ENCODE measurements at places on chromosomes 13 and 19.

DNA sequence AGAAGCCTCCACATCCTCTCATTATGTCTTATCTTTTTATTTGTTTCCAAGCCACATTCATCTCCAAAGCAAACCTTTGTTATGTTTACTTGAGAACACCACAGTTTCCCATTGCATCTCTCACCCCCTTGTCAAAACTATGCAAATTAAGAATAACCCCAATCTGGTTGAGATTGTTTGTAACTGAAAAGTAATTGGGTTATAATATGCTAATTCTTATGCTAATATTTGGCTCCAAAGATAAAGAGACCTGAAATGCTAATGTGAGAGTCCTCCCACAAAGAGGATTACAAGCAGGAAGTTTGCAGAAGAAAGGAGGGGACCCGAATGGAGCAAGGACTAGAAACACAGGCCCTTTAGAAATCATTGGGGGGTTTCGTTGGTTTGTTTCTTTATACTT is 92.9 kb upstream of the UBL3 start:
- DNase-seq = no peak

DNA sequence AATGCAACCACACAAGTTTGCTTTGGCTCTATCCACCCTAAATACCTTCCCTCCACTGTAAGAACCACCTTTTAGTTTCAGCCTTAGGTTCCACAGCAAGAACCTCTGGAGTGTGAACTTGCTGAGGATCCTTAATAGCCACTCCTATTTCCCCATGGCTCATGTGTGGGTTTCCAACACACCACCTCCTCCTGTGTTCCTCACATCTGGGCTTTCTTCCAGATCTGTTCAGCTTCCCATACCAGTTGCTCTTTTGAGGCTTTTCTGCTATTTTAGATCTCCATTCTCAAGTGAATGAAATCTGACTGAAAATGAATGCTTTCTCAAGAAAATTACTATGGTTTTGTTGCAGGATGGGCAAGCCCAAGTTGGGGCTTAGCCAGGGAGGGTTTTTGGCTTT is 104.8 kb upstream of the MIR17HG start:
- DNase-seq = no peak

- DNase-seq = no peak
These were observed 81.2 kb downstream of the TBC1D4 start for GRCh38 chr13:75400775-75401174.

DNA sequence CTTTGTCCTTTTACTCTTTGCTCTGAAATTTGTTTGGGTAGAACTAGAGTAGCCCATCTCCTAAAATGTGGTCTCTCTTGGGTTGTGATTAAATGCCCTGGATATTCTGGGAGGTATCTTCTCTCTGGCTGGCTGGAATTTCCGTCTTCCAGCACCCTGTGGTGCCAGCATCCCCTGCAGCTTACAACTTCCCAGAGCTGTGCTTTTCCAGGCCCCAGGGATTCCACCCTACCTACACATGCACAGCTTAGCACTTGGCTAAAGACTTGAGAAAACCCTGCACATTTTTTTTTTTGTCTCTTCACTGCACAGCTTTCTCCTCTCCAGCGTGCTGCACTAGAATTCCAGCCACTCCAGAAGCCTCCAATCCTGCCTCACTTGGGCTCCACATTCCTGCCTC is 334.7 kb downstream of the IRS2 start:
- no peak for DNase-seq

GRCh38 chr19:39104186-39104596 is 20.0 kb downstream of the ACP7 start:
- no peak for DNase-seq

DNA sequence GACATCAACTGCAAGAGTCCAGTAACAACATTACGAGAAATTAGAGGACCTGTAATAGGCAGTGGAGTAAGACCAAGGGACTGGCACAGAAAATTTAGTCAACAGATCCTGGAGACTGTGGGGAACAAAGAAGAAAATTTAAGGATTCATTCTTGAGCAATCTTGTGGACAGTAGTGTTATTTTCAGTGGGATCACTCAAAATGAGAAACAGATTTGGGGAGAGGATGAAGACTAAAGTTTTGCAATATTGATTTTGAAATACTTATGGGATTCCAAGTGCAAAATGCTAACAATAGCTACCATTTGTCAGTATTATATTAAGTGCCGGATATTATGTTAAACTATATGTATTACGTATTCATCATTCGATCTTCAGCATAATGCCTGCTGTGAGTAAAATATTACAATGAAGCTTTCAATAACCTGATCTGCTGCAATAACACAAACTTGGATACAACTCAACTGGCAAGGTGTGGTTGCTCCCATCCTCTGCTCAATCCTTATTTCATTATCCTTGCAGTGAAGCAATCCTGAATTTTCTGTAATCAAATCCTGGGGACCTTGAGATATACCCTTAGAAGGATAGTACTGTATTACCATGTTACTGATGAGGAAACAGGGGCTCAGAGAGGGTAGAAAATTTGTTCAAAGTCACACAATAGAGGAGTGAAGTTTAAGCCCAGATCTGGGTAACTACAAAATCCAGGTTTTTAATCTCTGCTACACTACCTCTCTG is 84.2 kb downstream of the SACS start:
- DNase-seq = no peak

DNA sequence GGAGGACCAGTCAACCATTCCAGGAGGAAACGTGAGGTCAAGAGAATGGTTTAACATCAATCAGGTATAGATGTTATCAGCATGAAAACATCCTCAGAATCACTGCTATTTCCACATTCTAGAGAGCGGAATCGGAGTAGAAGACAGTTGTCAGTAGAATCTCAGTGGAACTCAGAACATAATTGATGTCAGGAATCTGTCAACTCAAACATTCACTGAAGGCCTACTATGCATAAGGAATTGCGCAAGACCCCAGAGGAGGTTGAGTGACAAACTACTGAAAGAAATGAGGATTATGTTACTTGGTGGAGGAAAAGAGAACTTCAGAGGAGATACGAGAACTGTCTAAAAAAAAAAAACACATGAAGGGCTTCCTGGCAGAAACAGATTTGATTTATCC is 97.8 kb downstream of the LHFPL6 start:
- DNase-seq = no peak

GRCh38 chr13:44617648-44618047 is 41.5 kb upstream of the TSC22D1 start:
- DNase-seq = no peak

DNA sequence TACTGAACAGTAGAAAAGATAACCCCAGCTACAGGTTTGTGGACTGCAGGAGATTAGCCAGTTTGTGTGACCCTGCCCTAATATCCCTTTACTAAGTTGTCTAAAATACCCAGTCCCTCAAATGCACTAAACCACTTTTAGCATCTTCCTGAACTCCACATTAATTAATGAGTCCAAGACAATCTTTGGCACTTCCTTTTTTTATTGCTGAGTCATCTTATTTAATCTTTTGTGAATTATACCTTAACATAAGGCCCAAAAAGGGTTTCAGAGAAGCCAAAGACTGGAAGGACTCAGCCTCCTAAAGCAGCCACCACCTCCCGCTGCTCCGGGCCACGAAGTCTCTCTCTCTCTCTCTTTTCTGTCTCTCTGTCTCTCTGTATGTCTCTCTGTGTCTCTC is 48.8 kb upstream of the PDCD5 start:
- DNase-seq = no peak

GRCh38 chr13:82934000-82934399 is 948.3 kb downstream of the SLITRK1 start:
- DNase-seq = no peak

DNA sequence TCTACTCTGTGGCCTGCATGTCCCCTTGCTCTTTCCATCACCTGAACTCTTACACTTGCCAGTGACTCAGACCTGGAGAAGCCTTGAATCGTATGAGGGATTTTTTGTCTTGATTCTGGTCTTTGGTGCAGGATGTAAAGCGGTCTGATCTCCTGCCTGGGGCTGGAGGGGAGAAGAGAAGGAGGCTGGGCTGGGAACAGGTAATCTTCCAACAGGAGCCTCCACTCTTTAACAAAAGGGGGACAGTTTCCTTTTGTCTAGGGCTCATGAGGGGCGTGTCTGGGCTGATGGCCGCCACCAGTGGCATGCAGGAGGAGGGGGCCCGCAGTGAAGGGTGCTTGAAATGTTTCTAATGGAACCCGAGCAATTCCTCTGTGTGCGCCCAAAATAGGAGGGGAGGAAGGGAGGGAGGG is 24.7 kb downstream of the NFIX start:
- no peak for DNase-seq

GRCh38 chr13:30934381-30934780 is 1.9 kb downstream of the TEX26 start:
- DNase-seq = no peak

DNA sequence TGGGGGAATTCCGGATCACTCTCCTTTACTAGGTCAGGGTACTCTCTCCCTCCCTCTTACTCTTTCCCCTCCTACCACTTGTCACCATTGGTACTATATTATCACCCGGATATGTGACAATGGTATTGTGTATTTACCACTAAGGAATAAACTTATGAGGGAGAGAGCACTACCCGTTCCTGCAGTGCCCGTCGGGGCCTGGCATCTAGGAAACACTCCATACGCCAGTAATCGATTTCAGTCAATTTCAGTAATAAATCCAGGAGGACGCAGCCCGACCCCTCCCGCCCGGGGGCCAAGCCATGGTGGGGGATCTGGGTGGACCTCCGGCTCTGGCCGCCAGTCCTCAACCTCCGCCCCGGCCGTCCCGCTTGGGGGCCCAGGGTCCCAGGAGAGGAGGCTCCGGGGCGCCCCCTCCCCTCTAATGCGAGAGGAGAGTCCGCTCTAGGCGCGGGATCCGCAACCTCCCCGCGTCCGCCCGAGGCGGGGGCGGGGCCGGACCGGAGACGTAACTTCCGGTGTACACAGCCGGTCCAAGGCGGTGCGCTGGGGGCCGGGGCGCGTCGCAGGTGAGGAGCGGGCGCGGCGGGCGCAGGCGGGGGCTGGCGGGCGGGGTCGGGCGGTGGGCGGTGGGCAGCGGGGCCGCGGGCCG is at the start of gene GARRE1:
Gene GARRE1 (plus strand): TSS at position 509 of the 652 bp plus-strand sequence. CDS start 45,920 bp downstream, outside the sequence.
- no peak for DNase-seq

- no peak for DNase-seq
These were observed 255.6 kb downstream of the ITGBL1 start for GRCh38 chr13:101708115-101708514.

DNA sequence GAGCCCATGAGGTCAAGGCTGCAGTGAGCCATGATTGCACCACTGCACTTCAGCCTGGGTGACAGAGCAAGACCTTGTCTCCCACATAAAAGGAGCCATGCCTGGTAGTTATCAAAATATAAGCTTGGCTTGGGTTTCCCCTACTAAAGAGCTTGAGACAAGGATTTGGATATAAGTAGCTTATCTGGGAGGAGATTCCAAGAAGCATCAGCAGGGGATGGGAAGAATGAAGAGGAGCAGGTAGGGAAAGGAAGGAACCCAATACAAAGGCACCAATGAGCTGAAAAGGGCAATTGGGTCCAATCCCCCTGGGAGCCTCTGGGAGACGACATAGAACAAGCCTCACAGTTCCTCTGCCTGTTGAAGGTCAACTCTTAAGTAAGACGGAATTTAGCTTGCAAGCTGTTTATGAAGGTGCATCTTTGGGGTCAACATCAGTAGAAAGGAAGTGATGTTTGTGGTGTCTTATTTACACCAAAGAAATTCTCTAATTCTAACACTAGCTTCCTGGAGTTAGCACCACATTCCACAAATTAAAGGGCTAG is 7.4 kb upstream of the CLEC4G start:
- DNase-seq = no peak

GRCh38 chr19:335486-336066 is 9.0 kb downstream of the MIER2 start:
- no peak for DNase-seq

DNA sequence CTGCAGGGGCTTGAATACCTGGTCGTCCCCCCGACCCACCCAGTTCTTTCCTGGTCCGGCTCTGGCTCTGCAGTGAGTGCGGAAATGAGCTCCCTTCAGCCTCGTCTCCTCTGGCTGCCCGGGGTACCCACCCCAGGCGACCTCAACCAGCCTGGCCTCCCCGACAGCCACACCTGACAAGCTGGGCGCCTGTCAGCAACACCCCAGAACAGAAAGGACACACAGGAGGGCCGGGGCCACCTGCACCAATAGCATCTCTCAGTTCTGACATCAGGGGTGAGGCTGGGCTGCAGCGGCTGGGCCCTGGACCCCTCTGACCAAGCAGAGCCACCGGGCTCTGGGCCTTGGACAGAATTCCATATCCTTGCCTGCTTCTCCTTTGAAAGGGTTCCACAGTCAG is 19.7 kb downstream of the SUGP1 start:
- DNase-seq = no peak

GRCh38 chr13:39374741-39375189 is 228.2 kb downstream of the LHFPL6 start:
- no peak for DNase-seq

- no peak for DNase-seq
These were observed 7.1 kb upstream of the PEAK3 start for GRCh38 chr19:2288818-2289713.

DNA sequence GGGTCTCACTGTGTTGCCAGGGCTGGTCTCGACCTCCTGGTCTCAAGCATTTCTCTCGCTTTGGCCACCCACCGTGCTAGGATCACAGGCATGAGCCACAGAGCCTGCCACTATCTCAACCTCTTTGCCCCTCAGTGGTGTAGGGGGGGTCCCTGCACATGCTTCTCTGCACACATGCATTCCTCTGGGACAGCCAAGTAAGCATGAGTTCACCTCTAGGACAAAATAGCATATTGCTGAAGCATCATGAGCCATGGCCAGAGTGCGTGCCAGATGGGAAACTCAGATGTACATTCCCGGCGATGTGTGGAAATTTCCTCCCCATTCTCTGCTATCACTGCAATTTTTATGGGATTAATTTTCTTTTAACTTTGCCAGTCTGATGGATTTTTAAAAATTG is 23.1 kb downstream of the CHAF1A start:
- DNase-seq = no peak

GRCh38 chr19:18894254-18895037 is 1.5 kb downstream of the CERS1 start:
- no peak for DNase-seq

Data from NCI-H187 treated with DMSO at 0.1 percent for 48 hours (cell line).